IPS DF 6.9 (cell line): ENCODE measurements at places on chromosomes 6 and 20.

- DNase-seq = no peak
Observed at GRCh38 chr20:45366631-45367030, 3.7 kb downstream of the SYS1 start.

DNA sequence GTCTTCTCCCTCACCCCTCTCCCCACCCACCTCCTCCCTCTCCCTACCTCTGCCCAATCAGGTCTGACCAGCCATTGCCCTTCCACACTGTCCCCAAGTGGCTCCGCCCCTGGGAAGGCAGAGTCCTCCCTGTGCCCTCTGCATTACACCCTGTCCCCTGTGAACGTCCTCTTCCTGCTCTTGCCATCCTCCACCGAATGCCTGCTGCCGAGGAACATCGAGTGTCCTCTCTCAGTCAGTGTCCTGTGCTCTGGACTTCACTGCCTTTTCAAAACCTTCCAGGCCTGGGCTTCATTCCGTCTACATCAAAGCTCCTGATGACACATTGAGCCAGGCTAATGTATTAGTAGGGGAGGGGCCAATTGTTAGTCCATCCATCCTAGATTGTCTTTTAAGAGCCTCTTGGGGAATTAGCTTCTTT is 3.3 kb upstream of the PACSIN1 start:
- DNase-seq = peak; percentile 66

DNA sequence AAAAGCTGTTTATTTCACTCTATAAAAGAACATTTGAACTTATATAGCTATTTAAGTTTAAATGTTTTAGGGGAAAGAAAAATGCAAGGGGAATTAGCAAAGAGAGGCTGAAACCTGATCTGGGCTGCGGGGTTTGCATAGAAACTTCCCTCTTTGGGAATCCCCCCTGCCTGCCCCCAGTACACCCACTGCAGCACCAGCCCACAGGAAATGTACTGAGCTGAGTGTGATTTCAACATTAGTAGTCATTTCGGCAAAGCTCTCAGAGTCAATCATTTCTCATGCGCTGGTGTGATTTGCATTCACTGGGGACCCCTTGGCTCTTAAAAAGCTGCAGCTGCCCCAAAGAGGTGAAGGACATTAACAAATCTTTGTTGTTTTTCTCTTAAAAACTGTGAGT is 859.4 kb downstream of the MAFB start:
- DNase-seq = no peak

DNA sequence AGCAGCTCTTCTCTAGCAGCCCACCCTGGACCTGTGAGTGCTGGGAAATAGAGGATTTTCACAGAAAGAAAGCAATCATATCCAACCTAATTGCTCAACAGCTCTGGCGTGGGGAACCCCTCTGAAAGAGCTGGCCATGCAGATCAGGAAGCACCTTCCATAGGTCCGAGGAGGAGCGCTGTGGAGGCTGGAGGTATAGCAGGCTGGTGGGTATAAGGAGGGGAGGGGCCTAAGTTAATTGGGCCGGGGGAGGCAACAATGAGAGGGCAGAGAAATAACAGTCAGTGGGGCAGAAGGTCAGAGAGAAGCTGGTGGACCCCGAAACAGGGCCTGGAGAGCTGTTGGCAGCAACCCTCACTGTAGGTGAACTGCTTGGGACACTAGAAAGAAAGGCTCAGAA is 40.8 kb downstream of the SNRNP48 start:
- no peak for DNase-seq

GRCh38 chr20:43748274-43748673 is 21.5 kb upstream of the GTSF1L start:
- DNase-seq = no peak

DNA sequence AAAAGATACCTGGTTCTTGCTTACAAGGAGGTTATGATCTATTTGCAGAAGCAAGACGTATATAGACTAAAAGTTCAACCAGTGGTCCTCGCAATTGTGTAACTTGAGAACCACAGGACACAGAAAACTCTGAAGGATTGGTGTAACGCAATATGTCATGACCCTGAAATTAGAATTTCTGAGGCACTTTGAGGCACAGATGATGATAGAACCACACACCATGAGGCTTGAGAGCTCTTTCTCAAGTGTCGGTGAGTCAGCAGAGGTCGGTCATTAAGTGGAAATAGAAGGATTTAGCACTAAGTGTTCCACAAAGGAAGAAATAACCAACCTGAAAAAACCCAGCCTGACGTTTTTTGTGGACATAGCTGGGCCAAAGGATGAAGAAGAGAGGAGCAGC is 15.3 kb upstream of the CCN2 start:
- no peak for DNase-seq

DNA sequence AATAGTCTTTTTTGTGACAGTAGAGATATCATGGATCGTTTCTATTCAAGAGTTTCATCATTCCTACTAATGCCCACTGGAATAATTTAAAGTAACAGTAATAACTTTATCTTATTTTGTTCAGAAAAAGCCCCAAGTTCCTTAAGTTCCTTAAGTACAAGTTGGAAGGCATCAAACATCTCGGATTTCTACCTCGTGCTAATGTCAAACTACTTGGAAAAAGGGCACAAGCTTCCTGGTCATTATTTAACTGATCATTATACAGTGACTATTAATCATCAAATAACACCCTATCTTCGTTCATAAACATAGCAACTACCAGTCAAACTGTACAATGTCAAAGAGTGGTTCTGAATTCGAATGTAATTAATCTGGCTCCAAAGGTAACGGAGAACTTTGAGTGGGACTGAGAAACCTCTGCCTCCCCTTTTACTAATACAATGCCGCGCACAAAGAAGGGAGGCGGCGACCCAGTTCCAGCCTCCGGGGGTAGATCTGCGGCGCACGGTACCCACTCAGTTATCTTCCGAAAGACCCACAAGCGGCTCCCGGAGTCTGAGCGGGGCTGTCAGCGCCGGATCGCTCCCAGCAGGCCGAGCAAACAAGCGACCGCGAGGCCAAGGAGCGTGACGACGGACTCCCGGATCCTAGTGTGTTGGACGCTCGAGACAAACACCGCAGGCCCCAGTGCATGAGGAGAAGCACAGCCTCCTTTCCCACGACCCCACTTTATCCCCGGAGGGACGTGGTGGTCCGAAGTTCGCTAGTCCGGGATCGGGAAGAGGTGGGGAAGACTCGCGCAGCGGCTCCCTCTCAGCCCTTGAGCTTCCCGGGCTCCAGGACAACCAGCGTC is 716 bp downstream of the SHPRH start:
- no peak for DNase-seq

GRCh38 chr20:53439046-53439445 is 154.6 kb downstream of the ZNF217 start:
- DNase-seq = no peak

DNA sequence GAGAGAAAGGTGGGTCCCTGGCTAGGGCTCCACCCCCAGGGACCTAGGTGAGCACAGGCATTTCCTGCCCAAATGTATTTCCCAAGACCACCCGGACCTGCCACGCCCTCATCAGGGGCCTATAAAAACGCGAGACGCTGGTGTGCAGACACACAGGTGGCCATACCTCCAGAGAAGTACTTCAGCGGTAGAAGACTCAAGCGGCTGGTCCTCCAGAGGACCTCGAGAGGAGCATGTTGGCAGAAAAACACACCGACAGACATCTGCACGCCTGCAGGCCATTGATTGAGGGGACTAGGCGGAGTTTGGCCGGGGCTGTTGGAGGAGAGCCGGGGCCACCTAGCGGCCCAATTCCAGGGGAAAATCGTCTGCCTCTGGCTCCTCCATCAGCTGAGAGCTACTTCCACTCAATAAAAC is 695.8 kb upstream of the MMS22L start:
- no peak for DNase-seq

DNA sequence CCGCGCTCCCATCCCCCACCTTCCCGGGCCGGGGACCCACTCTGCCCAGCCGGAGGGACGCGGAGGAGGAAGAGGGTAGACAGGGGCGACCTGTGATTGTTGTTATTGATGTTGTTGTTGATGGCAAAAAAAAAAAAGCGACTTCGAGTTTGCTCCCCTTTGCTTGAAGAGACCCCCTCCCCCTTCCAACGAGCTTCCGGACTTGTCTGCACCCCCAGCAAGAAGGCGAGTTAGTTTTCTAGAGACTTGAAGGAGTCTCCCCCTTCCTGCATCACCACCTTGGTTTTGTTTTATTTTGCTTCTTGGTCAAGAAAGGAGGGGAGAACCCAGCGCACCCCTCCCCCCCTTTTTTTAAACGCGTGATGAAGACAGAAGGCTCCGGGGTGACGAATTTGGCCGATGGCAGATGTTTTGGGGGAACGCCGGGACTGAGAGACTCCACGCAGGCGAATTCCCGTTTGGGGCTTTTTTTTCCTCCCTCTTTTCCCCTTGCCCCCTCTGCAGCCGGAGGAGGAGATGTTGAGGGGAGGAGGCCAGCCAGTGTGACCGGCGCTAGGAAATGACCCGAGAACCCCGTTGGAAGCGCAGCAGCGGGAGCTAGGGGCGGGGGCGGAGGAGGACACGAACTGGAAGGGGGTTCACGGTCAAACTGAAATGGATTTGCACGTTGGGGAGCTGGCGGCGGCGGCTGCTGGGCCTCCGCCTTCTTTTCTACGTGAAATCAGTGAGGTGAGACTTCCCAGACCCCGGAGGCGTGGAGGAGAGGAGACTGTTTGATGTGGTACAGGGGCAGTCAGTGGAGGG is 2.8 kb downstream of the SOX4 start:
- no peak for DNase-seq

GRCh38 chr6:71510057-71510713 is 221.6 kb downstream of the OGFRL1 start:
- DNase-seq = peak; percentile 25

DNA sequence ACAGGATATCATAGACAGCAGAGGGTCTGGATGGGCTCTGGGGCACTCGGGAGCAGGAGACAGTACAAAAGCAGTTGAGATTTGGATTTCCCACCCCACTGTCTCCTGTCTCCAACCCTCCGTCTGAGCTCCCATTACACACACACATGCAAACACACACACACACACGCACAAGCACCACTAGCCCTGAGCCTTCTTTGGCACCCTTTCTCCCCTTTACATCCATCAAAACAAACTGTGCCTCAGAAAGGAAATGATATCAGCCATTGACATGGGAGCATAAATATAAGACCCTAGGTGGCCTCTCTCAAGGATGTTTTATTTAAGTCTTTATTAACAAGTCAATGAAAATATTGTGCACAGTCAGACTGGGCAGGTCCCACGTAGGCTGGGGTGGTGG is 17.5 kb downstream of the TTBK1 start:
- no peak for DNase-seq

- DNase-seq = no peak
Observed at GRCh38 chr6:127841811-127842210, 59.0 kb downstream of the THEMIS start.

DNA sequence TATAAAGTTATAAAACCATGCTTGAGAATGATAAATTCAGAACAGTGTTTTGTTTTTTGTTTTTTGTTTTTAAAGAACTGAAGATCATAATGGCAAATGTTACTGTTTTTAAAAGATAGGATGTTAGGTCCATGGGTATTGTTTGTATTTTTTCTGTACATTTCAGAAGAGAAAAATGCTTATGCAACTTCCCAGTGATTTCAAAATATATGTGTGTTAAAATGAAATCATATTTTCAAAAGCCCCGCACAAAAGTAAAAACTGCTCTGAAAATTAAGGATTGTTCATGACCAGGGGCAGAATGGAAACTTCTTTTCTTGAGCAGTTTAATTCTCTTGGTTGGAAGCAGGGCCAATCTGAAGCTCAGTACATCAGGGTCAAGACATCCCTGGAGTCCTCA is 109.2 kb upstream of the SIRPG start:
- DNase-seq = no peak

GRCh38 chr6:14921878-14922671 is 323.8 kb upstream of the JARID2 start:
- no peak for DNase-seq

DNA sequence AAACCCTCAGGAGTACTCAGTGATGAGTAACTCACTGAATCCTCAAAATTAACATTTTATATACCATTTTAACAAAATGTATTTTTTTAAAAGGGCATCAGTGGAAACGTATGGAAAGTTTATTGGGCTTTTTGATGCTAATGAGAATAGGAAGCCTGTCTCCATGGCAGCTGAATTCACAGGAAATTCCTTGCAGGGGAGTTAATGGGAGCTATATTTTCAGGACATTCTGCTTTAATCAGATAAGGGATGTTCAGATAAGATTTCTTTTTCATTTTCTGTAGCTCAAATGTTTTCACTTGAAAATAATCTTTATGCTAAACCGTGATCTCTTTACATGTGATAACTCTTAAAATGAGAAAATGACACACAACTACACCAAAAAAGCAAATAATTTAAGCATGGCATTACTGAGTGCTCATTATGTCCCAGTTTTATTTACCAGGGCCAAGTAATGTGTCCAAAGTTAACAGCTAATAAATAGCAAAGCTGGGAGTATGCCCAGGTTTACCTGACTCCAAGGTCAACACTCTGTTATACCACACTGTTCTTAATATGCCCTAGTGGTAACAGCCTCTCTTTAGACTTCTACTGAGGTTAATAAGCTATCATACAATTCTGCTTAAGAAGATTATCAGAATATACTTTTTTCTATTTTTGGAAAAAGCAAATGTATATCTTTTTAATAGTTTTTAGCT is 348.1 kb downstream of the GRIK2 start:
- no peak for DNase-seq

DNA sequence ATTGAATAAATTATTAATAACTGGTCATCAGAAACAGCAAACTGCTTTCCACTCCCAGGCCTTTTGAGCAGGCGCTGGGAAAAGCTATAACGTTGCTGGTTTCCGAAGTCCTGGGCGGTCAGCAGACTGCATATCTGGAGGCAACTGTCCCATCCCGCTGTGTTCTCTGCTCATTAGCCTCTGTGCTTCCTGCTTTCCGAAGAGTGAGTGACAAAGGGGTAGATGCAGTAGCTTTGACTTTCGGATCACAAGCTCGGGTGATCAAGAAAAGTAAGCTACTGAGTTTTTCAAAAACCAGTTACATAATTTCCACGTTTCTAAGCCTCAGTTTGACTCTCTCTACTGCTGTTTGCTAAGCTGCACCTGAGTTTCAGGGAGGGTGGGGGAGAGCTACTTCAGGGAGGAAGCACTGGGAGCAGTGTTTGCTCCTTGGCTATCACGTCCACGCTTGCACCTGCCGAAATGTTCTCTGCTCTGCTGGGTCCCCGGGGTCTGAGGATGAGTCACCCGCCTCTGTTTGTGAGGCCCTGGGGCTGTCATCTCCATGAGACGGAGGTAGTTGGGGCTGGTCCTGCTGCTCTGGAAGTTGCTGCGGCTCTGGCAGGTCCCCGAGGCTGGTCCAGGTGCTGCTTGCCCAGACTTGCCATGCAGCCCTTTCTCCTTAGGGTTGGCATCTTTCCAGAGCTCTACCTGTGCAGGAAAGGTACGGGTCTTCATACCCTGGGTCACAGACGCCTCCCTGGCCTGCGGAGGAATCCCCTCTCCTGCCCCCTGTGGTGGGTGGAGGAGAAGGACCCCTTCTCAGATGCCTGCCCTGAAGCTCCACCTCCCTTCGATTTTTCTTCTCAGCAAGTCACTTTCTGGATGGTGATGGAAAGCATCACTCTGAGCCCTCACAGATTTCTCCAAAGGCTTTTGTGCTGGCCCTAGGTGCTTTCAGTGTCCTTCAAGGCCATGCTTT is 220.0 kb downstream of the QKI start:
- DNase-seq = no peak

DNA sequence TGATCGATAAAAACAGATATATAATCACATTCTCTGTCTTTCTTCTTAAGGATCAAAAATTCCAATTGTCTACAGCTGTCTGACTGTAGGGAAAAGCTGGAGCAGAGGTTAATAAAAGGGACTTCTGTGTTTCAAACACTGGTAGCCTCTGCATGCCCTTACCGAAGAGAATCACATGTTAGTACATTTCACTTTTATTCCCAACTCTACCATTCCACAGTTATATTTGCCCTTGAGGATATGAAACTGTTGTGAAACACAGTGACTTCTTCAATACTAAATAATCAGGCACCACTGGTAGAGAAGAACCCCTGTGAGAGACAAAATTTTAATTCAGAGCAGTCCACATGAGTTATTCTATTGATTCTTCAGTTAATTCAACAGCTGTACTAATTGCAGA is 1187.3 kb upstream of the CITED2 start:
- DNase-seq = no peak
